ENCODE measurements at places on chromosomes 2 and 18.

GRCh38 chr2:218019411-218020060, 16.7 kb upstream of the TNS1 start:
- no peak for DNase-seq

- no peak for DNase-seq
Measured at GRCh38 chr2:16031848-16032159, 91.5 kb downstream of the MYCN start.

DNA sequence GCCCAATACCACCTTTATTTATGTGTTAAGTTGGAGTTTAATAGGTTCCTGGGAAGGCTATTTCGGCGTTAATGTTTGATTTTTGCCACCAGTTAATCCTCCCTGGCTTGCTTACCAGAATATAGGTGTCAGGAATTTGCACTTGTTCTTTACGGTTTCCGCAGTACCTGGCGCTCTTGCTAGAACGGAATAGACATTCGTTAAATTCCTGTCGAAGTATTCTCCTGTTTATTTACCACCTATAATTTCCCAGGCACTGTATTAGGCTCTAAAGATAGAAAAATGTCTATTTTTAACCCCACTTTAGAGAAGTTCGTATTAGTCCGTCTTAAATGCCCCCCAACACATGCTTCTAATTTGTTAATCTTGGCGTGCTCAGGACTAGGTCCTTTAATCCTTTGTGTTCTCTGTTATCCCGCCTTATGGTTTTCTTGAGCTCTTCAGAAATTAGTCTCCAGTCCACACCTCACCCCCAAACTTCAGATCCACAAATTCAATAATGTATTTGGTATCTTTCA, 575 bp downstream of the CCDC150 start:
- no peak for DNase-seq

- DNase-seq, result no peak
Measured at GRCh38 chr2:54508541-54508940, 52.4 kb downstream of the SPTBN1 start.

DNA sequence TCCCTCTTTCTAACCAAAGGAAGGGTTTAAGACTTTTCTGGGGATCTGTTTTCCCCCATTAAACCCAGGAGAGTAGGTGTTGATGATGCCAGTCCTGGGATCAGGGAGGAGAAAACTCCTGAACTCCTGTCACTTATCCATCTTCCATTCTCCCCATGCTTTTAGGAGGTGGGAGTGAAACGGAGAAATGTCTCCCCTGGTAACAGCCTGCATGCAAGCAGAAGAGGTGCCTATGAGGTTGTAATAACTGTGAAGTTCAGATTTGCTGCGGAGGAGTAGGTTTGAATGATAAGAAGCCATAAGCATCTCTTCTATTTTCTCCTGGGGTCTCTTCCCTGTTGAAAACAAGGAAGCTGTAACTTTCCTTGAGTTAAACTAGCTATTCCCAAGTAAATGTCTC, 150.8 kb downstream of the SLC4A3 start:
- no peak for DNase-seq

DNA sequence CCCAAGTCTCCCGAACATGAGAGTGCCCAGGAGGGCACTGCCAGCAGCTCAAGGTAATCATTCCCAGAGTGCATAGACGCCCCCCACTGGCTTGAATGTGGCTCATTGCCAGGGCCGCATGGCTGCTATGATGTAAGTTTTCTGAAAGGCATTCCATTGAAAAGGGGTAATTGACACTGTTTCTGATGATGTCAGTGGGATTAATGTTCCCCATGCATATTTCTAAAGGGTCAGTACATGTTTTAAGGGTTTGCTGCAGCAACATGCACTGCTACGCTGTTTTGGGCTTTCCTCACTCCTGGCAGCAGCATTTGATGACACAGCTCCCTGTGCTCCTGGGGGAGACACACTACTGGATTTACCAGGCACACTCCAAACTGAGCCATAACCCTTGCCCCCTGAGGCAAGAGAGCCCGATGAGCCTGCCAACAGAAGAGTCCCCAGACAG, 36.7 kb downstream of the KIAA2012 start:
- no peak for DNase-seq

DNA sequence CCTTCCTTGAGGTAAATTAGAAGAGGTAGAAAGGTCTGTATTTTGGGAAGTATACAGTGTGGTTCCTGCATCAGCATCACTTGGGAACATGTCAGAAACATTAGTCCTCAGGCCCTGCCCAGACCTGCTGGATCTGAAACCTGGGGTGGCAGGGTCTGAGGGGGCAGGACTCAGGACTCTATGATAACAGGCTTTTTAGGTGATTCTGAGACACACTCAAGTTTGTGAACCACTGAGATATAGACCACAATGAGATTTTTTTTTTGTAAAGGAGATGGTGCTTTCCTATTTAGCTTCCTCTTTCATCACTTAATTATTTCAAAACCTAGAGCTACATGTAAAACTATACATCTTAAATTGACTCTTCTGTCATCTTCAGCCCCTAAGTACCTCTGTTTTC, 262.7 kb upstream of the SPOPL start:
- DNase-seq, result no peak

GRCh38 chr18:22946846-22947245, 13.7 kb downstream of the RBBP8 start:
- DNase-seq, result no peak

DNA sequence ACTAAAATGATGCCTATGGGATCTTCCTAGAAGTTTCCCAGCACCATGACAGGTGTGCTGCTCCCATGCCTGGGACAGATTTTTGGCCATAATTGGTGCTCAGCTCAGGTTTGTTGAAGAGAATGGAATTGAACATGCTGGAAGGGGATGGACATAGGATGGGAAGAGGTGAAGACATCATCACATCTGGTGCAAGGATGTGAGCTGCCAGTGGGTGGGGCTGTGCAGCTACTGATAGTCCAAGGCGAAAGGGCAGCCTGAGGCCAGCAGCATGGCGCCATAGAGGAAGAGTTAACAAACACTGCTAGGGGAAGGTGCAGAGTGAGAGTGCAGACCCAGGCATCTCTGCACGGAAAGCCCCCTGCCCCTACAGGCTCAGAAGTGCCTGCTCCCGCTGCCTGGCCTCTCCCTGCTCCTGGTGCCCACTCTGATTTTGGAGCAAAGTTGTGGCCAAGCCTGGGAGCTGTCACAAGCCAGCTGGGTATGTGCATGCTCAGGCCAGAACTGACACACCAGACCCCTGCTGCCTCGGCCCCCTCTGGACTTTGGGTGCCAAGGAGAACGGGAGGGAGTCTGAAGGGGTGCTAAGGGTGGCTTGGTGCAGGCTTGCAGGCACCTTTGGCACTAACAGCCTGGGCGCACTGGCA, 178.6 kb downstream of the ZBTB7C start:
- no peak for DNase-seq

DNA sequence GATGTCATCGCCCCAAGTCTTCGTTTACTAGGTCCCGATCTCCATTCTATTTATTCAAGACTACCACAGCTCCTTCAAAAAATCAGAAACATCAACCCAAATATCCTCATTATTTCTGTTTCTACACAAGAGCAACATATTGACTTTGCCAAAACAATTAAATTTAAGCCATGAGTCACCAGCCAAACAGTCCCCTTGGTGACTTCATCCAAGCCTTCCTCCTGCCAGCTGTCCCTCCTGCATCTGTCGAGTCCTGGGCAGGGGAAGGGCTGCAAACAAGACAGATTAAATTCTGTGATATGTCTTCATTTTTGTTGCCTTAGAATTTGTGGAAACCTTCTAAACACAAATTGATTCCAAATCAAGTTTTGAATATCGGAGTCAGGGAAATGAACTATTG, 110.3 kb downstream of the SP3 start:
- DNase-seq, result no peak

DNA sequence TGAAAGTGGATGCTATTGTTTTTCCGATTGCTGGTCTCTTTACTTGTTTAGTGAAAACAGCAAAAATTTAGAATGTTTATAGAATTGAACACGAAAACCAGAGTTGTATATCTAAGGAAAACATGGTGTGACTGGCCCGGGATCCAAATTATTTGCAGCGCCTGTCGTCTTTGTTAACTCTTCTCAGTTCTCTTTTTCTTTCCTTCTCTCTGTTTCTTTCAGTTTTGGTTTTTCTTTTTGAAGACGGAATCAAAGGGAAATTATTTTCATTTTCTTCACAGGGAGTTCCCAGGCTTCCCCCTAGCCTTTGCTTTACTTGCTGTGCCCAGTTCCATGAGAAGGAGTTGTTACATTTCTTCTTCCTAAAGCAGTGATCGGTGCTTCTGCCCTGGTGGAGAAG, 76.0 kb downstream of the AGAP1 start:
- no peak for DNase-seq

DNA sequence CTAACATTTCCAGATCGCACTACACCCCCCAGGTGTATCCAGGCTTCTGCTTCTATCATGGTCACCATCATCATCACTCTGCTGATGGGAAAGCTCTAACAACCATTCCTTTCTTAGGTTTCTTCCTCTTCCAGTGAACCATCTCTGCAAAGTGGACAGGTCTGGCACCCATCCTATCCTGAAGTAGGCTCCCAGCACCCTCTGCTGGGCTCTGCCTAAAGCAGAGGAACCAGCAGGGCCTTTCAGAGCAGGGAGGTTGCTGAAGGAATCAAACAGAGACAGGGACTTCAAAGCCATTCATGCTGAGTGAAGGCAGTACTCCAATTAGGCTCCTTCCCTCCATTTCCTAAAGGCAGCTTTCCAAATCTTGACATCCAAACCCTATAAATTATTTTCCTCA, 27.2 kb upstream of the SATB2 start:
- DNase-seq, result no peak

DNA sequence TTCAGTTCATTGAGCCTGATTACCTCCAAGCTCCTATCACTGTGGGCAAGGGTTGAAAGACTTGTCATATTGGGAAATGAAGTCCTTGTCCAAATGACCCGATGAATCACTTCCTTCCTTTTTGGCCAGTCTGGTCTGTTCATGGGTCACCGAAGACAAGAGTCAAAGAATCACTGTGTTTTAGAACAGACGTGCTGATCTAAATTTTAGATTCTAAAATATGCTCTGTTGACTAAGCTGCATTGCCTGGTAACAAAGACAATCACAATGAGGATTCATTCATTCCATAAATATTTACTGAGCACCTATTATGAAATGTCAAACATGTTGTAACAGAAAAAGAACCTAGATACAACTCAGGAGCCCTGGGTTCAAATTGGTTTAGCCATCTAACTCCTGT, 99.4 kb upstream of the RND3 start:
- DNase-seq, result no peak

GRCh38 chr2:25517701-25518100, 155.7 kb downstream of the DTNB start:
- no peak for DNase-seq

DNA sequence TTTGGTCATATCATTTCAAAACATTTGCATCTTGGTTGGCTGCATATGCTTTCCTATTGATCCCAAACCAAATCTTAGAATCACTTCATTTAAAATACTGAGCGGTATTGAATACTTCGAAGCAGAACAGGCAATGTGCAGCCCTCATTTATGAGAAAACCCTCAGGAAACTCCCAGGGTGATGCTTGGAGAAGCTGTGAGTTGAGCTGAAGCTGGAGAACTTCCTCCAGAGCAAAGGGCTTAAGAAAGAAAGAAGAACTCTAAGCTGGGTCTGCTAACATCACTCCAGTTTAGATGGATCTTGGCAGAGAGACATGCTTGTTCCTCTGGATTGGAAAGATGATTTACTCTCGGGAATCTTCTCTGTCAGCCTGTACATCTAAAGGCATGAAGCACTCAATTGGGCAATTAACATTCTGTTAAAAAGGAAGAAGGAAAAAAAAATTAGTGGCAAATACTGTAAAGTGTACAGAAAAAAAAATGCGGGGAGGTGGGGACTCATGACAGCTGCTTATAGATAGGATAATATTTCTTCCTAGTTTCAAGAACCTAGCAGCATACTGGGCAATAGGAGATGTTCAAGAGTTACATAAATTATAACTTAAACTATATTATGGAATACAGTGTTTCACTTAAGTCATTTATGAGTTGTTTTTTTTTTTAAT, 49.5 kb downstream of the ATIC start:
- DNase-seq, result no peak

DNA sequence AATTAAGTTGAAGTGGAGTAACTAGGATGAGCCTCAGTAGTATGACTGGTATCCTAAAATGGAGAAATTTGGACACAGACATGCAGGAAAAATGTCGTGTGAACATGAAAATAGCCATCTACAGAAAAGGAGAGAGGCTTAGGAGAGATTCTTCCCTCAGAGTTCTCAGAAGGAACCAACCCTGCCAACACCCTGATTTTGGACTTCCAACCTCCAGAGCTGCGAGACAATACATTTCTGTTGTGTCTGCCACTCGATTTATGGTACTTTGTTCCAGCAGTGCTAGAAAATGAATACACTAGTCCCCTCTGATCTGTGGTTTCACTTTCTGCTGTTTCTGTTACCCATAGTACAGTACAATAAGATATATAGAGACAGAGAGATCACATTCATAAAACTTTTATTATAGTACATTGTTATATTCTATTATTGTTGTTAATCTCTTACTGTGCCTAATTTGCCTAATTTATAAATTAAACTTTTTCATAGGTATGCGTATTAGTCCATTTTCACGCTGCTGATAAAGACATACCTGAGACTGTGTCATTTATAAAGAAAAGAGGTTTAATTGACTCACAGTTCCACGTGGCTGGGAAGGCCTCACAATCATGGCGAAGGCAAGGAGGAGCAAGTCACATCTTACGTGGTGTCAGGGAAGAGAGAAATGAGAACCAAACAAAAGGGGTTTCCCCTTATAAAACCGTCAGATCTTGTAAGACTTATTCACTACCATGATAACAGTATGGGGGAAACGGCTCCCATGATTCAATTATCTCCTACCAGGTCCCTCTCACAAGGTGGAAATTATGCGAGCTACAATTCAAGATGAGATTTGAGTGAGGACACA, 41.3 kb downstream of the PLEKHA3 start:
- DNase-seq, result no peak

GRCh38 chr2:12776521-12776961, 59.8 kb downstream of the TRIB2 start:
- no peak for DNase-seq

DNA sequence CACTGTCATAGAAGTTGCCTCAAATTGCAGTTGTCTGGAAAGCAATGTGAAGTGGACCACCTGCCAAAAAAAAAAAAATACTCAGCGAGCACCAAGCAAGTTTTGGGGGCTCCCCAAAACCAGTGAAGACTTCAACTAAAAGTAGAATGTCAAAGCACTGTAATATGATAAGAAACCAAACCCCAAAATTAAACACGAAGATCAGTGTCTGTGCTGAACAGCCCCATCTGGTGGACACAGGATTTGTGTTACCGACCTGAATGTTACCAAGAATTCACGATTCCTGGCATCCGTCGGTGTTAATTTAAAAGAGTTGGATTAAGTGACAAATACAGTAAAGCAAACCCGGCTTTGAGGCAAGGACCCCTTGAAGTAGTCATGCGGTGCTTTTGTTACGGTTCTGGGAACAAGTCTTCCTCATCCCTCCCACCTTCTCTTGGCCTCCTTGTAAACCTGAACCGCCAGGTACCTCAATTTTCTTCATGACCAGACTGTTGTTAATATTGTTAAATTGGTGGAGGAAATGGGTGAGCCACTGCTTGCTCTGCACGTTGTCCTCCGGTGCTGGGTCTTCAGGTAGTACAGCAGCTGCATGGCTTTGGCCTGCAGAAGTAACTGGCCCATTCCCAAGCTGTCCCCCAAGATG, 31.3 kb upstream of the SSB start:
- DNase-seq, result peak; percentile 22

GRCh38 chr18:24055878-24056277, 41.3 kb downstream of the TTC39C start:
- DNase-seq, result no peak

GRCh38 chr2:172790404-172790803, 54.8 kb downstream of the RAPGEF4 start:
- no peak for DNase-seq
